Stimulated activated CD4-positive, alpha-beta T cell treated with anti-CD3 and anti-CD28 coated beads, Interleukin-1b, Interleukin-23, amount 100 ng/mL, for 4 hours (primary cell): ENCODE measurements at places on chromosomes 5 and 9.

GRCh38 chr5:151448038-151448985 is 909 bp downstream of the SLC36A1 start:
- DNase-seq, result peak; percentile 2

DNA sequence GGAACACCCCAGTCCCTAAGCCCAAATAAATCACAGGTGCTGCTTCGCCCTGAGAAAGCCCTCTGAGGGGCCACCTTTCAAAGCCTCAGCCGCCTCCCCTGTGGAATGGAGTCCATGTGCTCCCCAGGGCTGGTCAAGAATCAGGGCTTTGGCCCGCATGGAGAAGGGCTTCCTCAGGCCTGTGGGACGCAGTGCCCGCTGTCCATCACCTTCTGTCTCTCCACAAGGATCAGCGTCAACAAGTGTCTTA is 16.6 kb downstream of the HNRNPH1 start:
- DNase-seq, result no peak

DNA sequence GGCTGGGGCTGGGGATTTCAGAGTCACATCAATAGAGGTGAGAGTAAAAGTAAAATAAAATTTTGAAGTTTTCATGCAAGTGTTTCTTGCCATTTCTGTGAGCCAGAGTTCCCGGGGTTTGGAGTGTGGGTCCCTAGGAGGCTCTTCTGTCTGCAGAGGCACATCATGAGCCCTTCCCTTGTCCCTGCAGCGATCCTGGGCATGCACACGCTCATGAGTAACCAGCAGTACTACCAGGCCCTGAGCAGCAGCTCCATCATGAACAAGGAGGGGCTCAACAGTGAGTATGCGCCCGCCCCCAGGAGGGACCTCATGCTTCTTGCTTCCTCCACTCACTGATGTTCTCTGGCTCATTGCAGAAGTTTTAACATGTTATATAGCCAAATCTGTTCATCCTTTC is 61.1 kb downstream of the TMOD1 start:
- DNase-seq, result no peak

GRCh38 chr5:177478711-177479646 is 5.5 kb upstream of the DBN1 start:
- DNase-seq, result no peak

DNA sequence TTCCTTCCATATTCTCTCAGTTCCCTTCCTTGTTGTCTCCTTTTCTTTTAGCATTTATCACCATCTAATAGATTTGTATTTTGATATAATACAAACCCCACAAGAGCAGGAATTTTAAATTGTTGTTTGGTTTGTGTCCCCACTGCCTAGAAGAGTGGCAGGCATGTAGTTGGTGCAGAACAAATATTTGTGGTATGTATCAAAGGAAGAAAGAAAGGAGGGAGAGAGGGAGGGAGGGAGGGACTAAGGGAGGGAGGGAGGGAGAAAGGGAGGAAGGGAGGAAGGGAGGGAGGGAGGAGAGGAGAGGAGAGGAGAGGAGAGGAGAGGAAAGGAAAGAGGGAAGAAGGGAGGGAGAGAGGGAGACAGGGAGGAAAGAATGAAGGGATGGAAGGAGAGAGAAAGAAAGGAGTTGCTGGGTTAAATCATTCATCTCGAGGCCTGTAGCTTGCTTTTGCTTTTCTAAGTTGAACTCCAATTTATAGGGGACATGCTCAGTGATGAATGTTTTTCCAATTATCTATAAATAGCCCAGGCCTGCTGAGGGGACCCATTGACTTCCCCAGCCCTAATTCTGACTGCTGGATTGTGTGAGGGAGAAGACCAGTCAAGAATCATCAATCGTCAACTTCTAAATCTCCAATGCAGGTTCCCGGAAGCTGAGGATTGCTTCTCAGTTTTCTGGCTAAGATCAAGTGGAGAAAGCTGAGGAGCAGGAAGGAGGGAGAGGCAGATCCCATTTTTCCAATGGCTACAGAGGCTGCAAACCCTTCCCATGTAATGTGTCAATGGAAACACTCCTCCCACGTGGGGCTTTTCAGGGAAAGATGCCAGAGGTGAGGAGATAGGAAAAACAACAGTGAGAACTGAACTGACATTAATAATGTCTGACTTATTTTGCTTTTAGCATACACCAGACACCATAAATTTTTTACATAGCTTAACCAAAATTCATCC is 320.7 kb downstream of the ASTN2 start:
- DNase-seq, result no peak

DNA sequence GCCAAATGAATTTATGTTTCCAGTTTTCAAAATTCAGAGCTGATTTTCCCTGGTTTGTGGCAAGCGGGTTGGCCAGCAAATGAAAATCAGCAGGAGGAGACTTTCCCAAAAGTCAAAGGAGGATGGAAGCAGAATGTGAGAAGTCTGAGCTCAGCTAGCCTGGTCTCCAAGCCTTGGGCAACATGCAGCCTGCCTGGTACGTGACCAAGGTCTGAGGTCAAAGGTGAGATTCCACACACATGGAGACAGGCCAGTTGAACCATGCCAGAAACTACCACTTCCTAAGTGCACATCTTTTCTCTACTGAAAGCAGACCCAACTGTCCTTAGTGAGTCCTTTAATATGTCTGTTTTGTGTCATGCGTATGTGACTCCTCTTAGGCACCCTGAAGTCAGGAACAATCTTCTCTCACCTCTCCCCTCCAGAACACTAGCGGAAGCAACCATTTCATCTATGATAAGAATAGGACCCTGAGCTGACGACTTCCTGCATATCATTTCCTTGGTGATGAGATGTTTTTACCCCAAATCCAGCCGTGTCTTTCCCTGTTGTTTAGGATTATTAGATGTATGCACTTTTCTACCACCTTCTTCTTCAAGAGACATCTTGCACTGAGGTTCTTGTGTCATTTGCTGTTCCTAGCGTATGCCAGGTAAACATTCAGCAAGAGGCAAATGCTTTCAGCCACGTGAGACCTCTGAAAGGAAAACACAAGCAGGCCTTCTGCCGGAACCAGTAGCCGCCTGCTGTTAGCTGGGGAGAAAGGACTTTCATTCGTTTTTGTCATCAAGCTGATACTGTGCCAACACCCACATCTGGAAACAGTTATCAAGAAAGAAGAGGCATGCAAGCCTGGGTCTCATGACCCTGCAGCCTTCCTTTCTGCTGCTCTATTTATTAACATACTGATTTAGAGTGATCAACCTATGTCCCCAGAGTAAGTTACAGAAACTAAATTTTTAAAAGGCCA is 9.7 kb upstream of the TGFBI start:
- DNase-seq, result no peak

- no peak for DNase-seq
These were observed 599.6 kb upstream of the GRAMD2B start for GRCh38 chr5:125823572-125823971.

GRCh38 chr5:92237896-92238295 is 854.8 kb upstream of the ARRDC3 start:
- DNase-seq, result no peak

DNA sequence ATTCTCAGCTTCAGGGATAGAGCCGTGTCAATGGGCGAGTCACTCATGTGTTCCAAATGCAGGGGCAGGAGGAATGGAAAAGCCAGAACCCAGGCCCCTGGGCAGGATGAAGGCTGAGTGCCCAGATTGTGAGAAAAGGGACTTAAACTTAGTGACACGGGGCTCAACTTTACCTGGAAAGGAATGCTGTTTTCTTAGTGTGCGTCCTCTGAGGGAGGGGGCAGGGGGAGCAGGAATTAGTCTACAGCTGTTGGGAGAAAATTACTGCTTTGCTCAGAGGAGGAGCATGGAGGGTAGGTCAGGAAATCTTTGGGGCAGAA is 14.6 kb downstream of the HK3 start:
- DNase-seq, result no peak

DNA sequence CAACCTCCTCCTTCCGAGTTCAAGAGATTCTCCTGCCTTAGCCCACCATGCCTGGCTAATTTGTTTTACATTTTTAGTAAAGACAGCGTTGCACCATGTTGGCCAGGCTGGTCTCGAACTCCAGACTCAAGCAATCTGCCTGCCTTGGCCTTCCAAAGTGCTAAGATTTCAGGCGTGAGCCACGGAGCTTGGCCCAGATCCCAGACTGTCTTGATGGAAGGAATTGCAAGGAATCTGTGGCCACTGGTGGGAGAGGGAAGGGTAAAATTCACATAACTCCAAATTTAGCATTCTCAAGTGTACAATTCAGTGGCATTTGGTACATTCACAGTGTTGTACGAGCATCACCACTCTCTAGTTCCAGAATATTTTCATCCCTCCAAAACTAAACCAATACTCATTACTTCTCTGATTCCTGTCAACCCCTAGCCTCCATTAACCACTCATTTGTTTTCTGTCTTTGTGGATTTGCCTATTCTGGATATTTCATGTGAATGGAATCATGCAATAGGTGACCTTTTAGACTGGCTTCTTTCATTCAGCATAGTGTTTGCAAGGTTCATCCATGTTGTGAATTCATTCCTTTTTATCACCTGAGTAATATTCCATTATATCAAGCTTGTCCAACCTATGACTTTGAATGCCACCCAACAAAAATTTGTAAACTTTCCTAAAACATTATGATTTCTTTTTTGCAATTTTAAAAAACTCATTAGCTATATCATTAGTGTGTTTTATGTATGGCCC is 8.9 kb upstream of the MYO10 start:
- no peak for DNase-seq

- no peak for DNase-seq
These were observed 54.7 kb downstream of the RASA1 start for GRCh38 chr5:87322381-87322780.

- DNase-seq, result no peak
These were observed 60.4 kb upstream of the CAST start for GRCh38 chr5:96601715-96602244.

DNA sequence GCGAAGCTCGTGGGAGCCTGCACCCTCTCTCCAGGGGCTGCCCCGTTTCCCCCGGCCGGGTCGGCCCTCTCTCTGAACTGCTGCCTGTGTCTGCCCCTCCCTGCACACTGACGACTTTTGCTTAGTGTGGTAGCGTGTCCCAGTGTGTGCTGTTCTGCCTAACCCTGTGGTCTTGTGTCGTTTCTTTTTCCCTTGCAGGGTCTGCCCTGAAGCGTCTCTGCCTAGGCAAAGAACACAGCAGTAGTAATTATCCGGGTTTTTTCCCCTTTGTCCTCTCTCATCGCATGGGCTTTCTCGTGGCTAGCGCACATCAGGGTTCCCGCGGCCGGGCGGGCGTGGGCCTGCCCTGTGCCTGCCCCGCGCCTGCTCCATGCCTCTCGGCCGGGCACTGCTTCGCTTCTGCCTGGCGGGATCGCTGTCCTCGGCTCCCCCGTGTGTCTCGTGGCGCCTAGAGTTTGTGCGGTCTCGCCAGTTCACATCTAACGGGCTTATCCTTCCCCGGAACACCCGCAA is 122.7 kb downstream of the WNK2 start:
- DNase-seq, result no peak

GRCh38 chr9:121286973-121287741 is 19.2 kb downstream of the GSN start:
- DNase-seq, result no peak

DNA sequence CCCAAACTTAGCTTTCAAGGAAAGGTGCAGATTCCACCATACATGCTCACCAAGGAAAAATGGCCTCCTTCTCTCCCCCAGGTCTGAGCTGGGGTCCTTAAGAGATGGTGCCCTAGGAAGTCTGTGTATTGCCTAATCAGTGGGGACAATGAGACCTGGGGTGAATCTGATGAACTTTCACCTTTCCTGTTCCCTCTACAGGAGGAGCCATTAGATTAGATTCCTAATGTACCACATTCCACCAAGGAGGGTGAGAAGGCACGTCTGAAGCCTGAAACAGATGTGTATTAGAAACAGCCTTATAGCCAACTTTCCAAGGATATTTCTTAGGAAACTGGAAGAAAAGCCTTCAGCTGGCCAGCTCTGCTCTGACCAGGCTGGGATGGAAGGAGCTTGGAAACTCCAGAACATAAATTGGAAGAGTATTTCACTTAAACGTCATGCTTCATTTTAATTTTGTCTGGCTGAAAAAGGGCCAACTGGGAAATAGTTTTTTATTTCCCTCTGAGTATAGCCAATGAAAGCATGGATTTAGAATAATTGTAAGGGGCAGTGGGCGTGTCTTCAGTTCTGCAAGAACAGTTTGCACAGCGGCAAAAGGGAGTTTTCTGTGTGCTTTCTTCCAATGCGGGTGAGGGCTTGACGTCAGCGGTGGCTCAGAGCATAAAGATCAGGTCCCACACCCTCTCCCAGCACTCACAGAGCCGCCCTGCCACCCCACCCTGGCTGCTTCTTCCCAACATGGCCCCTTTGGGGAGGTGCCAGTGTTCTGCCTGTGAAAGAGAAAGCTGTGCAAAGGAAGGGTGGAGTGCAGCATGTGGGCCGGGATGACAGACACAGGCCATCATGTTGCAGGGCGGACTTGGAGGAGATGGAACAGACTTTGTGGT is 210.9 kb downstream of the ESM1 start:
- DNase-seq, result no peak

DNA sequence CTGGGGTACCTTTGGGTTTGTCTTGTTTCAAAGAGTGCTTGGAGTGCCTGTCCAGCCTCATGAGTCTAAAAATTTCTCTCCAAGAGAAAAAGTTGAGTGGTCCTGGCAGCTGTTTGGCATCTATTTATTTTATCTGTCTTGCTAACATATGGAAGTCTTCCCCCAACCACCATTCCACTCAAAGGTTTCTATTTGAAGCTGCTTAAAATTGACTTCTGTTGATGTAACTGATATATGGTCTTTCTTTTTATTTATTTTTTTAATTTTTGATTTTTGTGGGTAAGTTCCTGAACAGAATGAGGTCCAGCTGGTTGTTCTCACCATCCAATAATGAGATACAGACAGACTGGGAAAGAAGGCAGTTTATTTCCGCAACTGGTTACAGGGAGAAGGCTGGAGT is 178.7 kb upstream of the SGCD start:
- DNase-seq, result no peak

DNA sequence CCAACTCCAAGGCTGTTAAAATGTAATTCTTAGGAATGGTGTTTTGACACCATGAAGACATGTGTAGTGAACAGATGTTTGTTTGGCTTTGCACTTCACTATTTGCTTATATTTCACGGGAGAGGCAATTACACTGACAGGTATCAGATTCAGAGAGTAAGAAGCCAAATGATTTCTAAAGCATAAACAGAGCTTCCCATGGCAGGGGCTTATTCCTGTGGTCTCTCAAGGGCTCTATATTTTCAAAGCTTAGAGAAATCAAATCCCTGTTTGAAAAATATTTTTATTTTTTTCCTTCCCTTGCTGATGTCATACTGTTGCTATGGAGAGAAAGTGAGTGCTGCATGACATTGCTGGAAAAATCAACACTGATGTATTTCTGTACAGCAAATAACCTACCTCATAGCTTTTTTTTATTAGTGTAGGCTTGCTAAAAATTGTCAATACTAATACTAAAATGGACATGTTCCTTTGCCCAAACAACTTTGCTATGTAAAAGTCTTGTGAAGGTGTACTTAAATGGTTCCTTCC is 161.4 kb downstream of the GIN1 start:
- DNase-seq, result no peak

GRCh38 chr9:99169086-99169485 is 52.7 kb downstream of the ALG2 start:
- no peak for DNase-seq

GRCh38 chr5:32522429-32523143 is 62.8 kb upstream of the SUB1 start:
- DNase-seq, result no peak

- no peak for DNase-seq
These were observed 910 bp upstream of the GARNL3 start for GRCh38 chr9:127263664-127264063.

GRCh38 chr5:176724472-176724871 is 77.2 kb downstream of the TSPAN17 start:
- DNase-seq, result no peak
